ENCODE measurements at places on chromosomes 3 and 15.

DNA sequence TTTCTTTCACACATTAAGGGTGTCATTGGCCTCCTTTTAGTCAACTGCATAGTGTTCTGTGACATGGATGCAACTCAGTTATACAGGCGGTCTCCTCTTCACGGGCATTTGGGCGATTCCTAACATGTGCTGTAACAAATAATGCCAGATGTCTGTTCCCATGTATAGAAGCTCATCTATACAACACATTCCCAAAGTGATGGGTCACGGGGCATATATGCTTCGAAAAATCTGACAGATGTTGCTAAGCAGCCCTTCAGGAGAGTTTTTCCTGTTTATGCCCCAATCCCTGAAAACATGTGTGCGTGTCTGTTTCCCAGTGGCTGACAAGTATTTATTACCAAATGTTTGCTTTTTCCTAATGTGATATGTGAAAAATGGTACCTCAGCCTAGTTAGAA, 25.8 kb downstream of the LRRK1 start:
- no peak for DNase-seq

- peak; percentile 1 for DNase-seq
Measured at GRCh38 chr3:116517308-116517707, 72.0 kb upstream of the LSAMP start.

- DNase-seq: no peak
Measured at GRCh38 chr3:9955067-9955502, 2.9 kb upstream of the PRRT3 start.

- DNase-seq: no peak
Measured at GRCh38 chr15:100559330-100559729, 30.6 kb upstream of the CERS3 start.

DNA sequence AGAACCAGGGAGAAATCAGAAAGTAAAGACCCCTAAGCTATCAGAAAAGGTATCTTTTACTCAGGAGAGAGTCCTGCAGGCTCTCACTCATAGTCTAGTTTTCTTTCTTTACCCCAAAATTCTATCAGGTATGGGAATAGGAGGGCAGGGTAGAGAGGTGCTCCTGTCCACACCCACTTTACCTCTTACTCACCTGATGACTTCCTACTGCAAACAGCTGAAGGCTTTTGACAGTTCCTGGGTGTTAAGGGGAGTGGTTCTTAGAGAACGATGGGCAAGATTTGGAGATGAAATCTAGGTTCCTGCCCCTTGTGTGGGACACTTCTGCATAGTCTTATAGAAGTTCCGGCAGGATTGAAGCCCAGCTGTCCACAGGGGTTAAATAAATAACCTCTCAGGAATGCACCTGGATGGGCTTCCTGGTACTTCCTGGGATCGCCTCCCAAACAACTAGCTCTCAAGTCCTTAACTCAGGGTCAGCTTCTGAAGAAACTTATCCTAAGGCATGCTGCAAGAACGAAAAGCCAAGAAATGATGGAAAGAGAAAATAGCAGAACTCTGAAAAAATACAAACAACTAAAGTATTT, 10.8 kb upstream of the TNFAIP8L3 start:
- no peak for DNase-seq

DNA sequence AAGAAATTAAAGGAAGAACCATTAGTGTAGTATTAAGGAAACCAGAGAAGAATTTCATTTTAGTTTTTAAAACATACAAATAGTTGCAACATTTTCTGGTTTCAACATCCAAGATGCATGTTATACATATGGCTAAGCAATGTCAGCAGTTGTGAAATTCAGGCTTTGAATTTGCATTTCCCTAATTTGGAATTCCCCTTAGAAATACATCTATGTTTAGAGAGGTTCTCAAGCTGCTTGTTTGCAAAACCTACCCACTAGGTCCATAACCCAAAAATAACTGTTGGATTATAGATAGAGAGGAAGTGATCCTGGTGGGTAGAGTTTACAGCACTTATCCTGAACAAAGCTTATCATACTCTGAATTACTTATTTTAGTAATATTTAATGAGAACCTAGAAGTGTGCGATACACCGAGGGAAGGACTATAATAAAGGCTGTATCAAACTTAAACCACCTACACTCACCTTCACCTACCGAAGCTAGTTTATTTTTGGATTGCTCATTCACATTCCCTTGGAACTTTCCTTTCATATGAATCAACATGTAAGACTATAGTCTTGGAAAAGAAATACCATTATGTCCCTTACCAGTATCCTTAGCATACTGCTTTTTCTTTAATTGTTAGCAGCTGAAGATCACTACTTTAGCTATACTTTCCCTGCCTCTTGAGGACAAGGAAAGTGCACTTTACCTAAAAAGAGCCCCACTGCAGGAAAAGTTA, 60.6 kb downstream of the CHAC1 start:
- no peak for DNase-seq

DNA sequence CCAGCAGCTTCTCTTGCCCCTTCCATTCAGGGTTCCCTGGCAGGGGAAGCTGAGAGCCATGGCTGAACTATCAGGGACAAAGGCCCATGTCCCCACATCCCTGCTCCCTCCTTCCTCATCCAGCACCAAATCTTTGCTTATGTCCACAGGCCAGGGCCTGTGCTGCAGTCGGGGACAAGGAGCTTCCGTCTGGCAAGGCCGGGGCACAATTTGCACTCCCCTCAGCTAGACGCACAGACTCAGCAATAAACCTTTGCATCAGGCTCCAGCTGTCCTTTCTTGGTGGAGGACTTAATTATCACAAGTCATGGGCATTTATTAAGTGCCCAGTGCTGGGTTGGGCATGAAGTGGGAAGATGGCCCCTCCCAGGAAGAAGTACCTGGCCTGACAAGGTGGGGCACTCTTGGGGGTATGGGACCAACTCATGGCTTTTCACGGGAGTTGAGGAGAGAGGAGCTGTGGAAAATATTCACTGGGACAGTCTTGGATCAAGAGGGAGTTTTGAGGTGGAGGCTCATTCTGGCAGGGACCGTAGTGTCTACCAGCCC, 4.9 kb downstream of the GNAT1 start:
- DNase-seq: no peak

DNA sequence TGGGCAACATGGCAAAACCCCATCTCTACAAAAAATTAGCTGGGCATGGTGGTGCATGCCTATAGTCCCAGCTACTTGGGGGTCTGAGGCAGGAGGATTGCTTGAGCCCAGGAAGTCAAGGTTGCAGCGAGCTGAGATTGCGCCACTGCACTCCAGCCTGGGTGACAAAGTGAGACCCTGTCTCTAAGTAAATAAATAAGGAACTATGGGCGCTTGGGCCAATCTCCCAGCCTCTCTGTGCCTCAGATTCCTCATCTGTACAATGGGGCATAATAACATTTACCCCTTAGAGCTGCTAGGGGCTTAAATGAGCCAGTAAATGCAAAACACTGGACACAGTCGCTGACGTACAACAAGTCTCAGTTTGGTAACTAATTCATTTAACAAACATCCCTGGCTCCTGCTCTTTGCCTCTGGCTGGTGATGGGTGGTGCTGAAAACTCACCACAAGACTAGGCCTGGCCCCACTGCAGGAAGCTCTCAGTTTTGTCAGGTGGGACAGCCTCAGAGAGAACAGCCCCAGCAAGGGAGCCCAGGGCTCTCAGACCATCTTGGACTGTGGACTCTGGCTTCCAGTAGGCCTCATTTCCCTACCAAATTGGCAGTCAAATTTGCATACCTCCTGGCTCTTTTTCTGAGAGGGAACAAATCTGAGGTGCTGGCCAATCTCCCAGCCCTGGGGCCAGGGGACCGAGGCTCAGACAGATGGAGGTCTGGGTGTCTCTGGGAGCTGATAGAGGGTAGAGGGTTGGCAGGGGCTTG, 6.4 kb upstream of the TBC1D2B start:
- DNase-seq: no peak

- DNase-seq: no peak
Measured at GRCh38 chr15:42939841-42940240, 19.3 kb upstream of the TTBK2 start.

- no peak for DNase-seq
Measured at GRCh38 chr3:25904206-25904605, 114.3 kb downstream of the OXSM start.

GRCh38 chr3:186268616-186269448, 93.2 kb downstream of the DGKG start:
- DNase-seq: no peak

DNA sequence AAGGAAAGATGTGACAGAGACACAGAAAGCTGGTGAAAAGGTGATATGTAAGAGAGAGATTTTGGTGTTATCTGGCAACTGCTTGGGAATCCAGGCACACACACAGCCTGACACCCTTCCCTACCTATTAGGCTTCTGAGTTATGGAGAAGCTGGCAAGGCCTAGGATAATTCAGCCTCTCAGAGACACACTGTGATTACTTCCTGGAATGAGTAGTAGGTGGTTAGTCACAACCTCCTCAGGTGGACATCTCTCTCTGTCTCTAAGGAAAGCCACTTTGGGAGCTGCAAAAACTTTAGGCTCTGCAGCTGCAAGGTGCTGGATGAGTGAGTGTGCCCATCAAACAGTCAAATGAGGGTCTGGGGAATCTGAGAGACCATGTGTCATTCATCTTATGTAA, 201.9 kb downstream of the PDCD6IP start:
- DNase-seq: no peak

- DNase-seq: no peak
Measured at GRCh38 chr3:128317698-128318231, 148.9 kb downstream of the DNAJB8 start.

- DNase-seq: peak; percentile 33
Measured at GRCh38 chr15:91954292-91954691, 100.8 kb downstream of the SLCO3A1 start.

DNA sequence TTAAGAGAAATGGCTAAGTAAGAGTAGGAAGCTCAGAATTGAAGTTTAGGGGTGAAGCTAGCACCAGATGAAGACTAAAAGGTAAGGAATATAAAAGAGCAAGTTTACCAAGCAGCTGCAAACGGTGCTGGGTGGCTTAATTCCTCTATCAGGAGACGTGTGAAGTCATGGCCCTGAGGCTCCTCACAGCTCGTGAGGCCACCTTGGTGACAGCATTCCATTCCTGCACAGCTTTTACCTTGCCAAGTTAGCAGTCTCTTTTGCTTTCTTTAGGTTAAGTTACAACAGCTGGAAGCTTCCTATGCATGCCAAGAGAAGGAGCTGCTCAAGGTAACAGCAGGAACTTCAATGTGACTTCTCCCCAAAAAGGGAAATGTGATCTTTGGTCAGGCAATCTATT, 6.4 kb downstream of the TMCO5A start:
- no peak for DNase-seq

GRCh38 chr3:135310317-135310716, 515.3 kb downstream of the EPHB1 start:
- no peak for DNase-seq

GRCh38 chr3:11532931-11533391, 110.8 kb downstream of the VGLL4 start:
- no peak for DNase-seq

Measured in NCI-H748 treated with DMSO at 0.1 percent for 48 hours (cell line).